NCI-H748 treated with DMSO at 0.1 percent for 48 hours (cell line): ENCODE measurements at places on chromosomes 1 and 21.
A peak's percentile ranks its signal among the peaks of the same experiment; 100 is the strongest.

DNA sequence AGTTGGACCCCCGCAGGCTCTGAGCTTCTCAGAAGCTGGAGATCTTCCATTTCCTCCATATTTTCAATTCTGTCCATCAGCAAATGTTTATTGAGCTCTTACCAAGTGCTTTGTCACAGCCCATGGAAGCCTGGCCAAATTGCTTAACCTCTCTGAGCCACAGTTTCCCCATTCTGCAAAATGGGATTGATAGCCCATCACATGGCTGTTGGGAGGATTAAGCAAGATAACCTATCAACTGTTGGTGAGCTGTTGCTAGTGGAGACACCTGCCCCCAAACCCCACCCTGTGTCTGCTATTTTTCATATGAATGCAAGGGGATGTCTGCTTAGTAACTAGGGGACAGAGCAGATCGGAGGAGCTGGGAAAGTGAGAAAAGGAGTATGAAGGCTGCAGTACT is 38.3 kb downstream of the CD34 start:
- no peak for DNase-seq

- DNase-seq: peak; percentile 40
Observed at GRCh38 chr1:68173936-68174737, 58.2 kb downstream of the WLS start.

DNA sequence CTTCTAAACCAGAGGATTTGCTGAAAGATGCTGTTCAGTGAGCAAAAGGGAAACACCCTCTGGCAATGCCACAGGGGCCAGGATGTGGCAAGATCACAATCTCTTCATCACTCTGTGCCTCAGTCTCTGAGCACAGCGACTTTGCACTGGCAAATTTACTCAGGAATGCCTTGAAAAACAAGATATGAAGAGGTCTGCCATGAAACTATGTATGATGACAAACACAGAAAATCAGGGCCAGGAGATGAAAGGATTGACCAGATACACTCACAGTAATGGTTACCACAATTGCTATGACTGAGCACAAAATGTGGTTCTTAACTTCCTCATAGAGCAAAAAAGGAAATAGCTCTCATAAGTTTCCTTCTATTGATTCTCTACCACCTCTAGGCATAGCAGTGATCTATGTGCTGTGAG is 5.8 kb downstream of the TTC13 start:
- no peak for DNase-seq

DNA sequence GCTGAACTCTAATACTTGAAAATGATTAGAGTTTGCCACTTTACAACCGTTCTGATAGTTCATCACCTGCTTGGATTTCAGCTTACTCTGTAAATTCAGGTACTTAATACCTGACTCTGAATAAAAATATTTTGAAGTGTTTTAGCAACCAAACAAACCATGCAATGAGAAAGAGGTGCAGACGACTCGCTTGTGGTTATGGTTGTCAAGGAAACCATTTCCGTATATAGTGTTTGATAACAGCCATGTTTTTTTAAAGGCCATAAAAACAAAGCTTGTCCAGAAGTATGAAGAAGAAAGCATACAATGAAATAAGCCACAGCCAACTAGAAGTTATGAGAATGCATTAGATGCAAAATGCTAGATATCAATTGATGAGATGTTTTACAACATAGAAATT is 167.2 kb upstream of the HMCN1 start:
- peak; percentile 68 for DNase-seq

GRCh38 chr1:31701091-31701736 is 2.6 kb downstream of the COL16A1 start:
- DNase-seq: no peak

- DNase-seq: no peak
Observed at GRCh38 chr21:43794311-43794710, 4.9 kb downstream of the RRP1 start.

DNA sequence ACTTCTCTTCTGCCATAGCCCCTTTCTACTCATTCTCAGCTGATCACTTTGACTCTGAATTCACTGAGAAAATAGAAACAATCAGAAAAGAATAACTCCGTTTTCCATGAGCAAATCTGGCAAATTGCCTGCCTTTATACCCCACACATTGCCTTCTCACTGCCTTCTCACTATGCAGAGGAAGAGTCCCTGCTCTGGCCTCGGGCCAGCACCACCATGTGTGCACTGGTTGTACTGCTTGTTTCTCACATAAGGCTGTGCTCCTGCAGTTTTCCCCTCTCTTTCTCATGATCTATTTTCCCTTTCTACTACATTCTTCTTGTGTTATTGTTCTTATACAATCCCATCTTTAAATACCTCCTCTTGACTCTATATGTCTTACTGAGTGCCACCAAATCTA is 2.3 kb upstream of the HMGCS2 start:
- no peak for DNase-seq

DNA sequence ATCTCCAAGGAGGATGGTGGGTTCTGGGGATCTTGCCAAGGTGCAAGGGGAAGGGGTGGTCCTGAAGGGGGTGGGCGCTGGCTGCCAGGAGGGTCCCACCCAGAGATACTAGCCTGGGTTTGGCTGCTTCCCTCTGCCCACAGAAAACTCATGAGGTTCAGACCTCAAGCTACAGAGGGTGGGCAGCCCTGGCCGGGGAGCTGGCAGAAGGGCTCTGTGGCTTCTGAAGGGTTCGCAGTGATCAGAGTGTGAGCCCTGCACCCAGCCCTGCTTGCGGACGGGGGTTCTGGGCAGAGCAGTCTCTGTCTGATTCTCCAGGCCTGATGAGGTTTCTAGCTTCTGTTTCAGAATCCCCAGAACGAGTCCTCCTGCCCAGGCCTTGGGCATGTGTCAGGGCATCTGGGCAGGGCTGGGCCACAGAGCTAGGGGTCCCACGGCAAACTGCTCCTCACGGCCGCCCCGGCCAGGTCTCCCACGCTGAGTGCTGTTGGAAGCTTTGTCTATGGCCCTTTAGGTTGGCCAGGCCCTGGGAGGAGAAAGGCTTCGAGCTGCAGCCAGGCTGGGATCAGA is 635 bp upstream of the MMEL1 start:
- DNase-seq: no peak

DNA sequence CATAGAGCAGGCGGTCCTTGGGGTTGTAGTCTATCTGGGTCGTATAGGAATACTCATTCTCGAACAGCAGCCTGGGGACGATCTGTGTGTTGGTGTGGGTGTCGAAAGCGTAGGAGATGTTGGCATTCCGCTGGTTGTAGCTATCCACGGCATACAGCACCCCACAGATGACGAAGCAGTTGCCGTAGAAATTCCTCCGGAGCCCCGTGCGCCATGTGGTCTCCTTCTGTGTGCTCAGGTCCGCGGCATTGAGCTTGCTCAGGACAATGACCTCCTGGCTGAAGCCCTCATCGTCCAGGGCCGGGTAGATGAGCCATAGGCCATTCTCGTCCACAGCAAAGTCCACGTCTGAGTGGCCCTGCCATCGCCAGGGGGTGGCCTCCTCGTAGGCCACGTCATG is 39.9 kb downstream of the OLFML2B start:
- DNase-seq: no peak

- no peak for DNase-seq
Observed at GRCh38 chr1:32393832-32394140, 455 bp downstream of the BSDC1 start.

DNA sequence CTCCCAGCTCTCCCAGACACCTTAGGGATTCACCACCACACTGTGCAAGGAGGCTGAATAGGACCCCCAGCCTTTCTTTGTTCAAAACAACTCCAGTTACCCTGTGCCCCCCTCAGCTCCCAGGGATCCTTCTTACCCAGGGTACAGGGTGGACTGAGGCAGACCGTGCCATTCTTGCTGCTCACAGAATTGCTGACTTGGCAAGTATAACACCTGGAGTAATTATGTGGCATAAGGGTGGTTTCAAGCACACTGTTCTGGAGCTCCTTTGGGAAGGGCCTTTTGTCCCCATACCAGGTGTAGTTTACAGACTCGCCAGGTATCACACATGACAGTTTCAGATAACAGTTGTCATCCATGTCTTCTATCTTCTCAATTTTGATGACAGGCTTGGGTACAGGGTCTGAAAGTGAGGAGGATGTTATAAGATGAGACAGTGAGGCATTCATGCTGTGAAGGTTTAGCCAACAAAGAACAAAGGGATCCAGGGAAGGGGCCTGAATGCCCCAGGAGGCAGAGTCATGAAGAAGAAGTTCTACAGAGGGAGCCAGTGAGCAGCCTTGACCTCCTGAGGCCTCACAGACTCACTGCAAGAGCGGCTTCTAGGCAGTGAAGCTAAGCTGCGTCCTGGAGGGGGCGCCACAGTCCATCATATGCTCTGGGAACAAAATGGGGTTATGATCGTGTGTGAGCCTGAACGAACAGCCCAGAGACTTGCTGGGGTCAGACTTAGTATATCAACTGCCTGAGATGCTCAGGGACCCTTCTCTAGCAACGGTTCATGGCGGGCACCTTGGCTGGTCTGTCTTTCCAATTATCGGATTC is 30.3 kb downstream of the CD48 start:
- peak; percentile 9 for DNase-seq

DNA sequence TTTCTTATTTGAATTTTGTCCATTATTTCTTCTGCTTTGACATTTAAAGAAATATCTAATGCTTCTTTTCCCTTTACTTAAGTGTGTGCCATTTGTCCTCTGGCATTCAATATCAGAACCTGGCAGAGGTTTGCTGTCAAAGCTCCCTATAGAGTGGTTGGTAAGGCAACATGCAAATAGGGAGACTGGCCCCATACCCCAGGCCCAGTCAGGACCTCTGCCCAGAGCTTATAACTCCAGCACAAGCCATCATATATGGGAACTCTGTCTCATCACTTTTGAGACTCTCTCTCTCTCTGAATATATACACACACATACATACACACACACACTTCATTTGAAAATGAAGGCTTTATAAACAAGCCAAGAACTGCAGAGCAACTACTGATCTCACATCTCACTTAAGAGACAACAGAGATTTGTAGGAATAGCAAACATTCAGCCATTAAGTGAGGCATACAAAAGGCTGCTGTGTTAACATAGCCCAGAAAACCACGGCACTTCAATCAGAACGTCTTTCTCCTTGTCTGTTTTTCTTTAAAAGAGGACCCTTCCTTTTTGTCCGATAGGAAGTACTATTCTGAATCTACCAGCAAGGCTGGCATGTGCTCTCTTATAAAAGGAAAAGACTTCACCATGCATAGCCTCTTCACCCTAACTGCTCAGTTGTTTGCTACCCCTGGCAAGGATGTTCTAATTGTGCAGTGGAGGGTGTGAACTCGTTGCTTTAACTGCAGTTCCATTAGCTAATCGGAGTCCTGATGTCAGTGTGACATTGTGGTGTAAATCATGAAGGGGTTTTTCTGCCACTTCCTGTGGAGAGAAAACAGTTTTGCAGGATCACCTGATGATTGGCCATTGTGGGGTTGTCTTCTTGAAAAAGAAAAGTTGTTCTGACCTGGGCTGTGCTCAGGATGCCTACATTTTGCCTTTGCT is 101.7 kb downstream of the NR5A2 start:
- DNase-seq: no peak

- DNase-seq: no peak
Observed at GRCh38 chr1:161427733-161428516, 60.2 kb upstream of the CFAP126 start.

DNA sequence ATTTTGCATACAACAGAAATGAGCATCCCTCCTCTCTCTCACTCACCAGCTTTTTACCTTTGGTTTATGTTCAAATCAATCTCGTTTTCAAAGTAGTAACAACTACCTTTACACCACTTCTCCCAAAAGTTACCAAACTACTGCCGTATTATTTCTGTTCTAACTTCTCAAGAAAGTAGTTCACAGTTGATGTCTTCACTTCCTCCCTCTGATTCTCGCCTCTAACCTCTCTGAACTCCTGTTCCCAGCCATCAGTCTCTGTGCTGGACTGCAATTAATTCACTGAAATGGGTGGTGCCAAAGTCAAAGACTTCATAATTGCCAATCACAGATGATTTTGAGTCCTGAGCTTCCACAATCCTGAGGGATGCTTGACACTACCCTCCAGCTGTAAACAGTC is 54.0 kb downstream of the ZNF281 start:
- DNase-seq: no peak

GRCh38 chr1:64172458-64172983 is 30.9 kb upstream of the UBE2U start:
- DNase-seq: peak; percentile 95

DNA sequence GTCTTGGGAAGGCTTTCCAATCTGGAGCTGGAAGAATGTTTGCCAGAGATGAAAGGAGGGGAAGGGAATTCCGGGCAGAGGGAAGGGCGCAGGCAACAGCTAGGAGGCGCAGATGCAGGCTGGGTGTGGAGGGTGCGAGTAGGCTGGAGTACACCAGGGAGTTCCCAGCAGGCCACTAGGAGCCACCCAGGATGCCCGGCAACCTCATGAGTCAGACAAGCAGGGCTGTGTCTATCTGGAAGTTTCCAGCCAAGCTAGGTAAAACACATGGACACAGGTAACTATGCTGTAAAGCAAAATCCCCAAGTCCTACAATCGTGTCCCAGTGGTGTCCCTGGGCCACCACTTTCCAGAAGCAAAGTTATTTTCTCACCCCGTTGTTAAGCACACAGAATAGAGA is 990 bp upstream of the NBL1 start:
- no peak for DNase-seq

GRCh38 chr1:192986110-192986747 is 72.9 kb downstream of the UCHL5 start:
- DNase-seq: no peak

- DNase-seq: no peak
Observed at GRCh38 chr1:182301467-182302198, 90.0 kb downstream of the GLUL start.

DNA sequence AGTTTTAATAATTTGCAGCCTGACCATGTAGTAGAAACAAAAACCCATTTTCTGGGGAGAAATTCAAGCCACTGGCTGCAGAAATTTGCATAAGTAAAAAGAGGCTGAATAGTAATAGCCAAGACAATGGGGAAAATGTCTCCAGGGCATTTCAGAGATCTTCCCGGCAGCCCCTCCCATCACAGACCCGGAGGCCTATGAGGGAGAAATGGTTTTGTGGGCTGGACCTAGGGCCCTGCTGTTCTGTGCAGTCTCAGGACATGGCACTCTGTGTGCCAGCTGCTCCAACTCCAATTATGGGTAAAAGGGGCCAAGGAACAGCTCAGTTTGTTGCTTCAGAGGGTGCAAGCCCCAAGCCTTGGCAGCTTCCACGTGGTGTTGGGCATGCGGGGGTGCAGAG is 39.7 kb upstream of the FNBP1L start:
- no peak for DNase-seq

- no peak for DNase-seq
Observed at GRCh38 chr1:17434016-17434415, 5.5 kb downstream of the RCC2 start.

DNA sequence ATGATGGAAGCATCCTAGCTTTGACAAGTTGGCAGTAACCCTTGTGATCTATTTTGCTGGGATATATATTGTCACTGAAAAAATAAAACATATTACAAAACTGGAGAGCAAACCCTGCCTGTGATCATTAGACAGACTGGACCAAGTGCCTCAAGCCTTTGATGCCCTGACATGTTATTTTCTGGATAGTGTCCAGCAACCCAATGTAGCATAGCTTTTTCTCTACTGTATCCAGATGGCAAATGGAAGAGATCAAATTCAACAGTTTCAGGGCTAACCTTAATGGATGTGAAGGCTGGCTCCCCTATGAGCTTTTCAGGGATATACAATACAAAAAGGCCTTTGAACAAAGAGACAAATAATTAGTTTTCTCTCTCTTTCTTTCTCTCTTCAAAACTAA is 25.1 kb downstream of the WARS2 start:
- DNase-seq: no peak
